Fibroblast of upper back skin (primary cell): ENCODE measurements at places on chromosomes 5 and 9.

DNA sequence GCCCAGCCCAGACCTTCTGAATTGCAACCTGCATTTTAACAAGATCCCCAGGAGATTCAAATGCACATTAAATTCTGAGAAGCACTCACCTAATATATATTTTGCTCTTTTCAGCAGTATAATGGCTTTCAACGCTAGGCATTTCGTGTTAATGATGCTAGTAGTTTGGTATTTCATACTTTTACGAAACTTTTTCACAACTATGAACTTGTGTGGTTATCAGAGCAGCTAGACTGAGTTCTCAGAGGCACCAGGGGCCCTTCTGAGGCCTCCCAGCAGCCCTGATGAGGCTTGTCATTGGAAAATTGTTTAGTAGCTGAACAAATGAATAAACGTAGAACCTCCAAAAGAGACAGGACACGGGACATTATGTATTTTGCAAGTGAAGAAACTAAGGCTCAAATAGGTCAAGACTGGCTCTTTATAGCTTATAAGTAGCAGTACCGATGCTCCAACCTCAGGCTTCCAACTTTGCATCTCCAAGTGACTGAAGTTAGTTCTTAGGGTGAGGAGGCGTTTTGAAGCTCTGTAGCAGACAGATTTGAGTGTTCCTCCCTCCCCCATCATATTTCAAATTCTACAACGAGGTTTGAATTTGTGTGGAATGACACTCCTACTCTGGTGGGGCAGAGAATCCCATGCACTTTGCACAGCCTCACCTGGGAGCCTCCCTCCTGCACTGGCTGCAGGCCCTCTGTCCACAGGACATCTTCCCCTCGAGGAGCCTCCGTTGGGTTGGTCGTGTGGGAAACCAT is 121.1 kb upstream of the SLC25A48 start:
- DNase-seq: peak; percentile 29

- no peak for DNase-seq
Observed at GRCh38 chr9:86892576-86892975, 54.7 kb downstream of the GAS1 start.

GRCh38 chr5:164214698-164215097 is 709.3 kb downstream of the MAT2B start:
- DNase-seq: no peak

- DNase-seq: no peak
Observed at GRCh38 chr5:24862117-24862516, 217.3 kb upstream of the CDH10 start.

DNA sequence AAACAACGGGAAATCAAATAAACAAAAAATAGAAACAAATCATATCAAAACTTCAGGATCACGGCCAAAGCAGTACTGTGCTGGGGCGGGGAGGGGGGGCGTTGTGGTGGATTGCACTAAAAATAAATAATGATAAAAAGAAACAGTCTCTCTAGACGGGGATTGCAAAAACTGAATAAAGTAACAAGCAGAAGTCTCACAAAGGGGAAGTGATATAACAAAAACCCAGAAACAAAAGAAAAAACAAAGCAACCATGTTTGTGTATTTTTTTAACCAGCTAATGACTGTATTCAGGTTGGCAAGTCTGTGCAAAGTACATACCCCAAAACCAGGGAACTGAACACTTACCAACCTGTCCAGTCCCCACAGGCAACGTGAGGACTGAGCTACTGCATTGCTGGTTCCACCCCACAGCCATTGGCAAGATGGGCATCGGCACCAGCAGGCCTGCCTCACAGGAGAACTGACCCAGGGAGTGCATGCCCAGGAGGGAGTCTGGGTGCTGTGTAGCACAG is 24.1 kb downstream of the BICD2 start:
- no peak for DNase-seq
